ENCODE measurements at places on chromosomes 6 and 20.

DNA sequence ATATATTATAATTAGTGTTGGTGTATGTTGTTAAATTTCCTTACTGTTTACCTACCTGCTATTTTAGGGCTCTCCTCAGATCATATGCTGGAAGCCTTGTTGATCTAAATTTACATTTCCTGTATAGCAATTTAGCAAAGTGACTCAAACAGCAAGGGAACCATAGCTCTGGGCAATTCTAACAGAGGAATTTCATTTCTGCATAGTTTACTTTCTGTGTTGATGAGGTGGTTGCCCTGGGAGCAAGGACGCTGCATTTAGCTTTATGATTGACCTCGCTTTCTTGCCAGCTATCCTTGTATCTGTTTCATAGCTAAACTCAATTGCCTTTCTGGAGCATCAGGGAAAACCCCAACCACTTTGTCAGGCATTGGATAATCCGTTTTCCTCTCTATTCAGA, 810.8 kb downstream of the GRIK2 start:
- DNase-seq: no peak

- no peak for DNase-seq
Observed at GRCh38 chr6:142407685-142408273, 106.0 kb downstream of the ADGRG6 start.

GRCh38 chr6:110950440-110950839, 8.1 kb upstream of the GTF3C6 start:
- DNase-seq: no peak

DNA sequence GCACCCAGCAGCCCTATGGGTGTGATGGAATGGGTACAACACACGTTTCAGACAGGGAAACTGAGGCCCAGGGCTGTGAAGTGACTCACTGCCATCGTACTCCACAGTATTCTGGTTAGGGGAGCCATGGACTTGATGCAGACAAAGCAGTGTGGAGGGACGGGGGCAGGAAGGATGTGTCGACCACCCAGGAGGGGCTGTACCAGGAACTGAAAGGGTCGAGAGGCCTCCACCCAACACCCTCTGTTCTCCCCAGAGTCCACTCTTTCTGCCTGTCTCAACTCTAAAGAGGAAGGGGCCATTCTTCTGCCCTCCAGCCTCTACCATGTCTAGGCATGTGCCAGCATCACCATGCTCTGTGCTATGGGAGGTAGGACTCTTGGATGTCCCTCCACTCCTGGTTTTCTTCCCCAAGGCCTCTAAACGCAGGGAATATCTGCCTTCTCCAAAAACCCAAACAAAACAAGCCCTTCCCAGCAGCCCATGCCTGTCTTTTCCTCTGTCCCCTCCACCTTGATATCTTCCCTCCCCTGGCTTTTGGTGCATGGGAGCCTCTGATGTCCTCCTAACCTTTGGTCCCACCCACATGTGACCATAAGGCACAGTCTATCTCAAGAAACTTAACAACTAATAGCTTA, 7.4 kb downstream of the SLC22A1 start:
- DNase-seq: no peak

DNA sequence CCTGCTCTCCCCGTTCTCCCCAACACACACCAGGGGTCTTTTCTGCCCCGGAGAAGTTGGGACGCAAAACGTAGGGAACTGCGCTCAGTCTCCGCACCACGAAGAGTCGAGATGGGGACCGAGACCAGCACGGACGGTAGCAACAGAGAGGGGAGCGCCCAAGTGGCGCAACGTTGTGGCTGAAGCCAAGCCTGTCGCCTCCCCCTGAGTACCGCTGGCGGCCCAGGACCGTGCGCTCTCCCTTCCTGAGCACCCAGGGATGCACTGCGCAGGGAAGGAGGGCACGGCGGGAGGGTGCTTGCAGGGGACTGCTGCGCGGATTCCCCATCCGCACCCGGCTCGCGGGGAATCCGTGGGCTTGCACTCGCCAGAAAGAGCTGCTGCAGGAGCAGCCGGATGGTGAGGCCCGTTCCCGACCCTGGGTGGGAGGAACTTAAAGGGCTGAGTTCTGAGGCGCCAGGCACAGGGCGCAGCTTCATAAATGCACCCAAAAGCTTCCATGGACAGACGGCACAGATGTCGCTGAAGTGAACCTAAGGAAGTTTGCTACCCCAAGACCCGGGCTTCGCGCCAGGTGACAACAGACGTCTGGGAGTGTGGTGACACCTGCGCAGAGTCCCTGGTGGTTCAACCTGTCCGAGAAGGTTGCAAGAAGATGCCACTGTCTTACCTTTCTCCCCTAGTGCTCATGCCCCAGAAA, 178.7 kb downstream of the TBXT start:
- no peak for DNase-seq

Data from central memory CD4-positive, alpha-beta T cell (primary cell).